Immature natural killer cell (primary cell): ENCODE measurements at places on chromosomes 1 and 21.

- DNase-seq: no peak
These were observed 34.4 kb upstream of the COL18A1 start for GRCh38 chr21:45370575-45370974.

- no peak for DNase-seq
These were observed 56.8 kb downstream of the TENT5C start for GRCh38 chr1:117662667-117663066.

DNA sequence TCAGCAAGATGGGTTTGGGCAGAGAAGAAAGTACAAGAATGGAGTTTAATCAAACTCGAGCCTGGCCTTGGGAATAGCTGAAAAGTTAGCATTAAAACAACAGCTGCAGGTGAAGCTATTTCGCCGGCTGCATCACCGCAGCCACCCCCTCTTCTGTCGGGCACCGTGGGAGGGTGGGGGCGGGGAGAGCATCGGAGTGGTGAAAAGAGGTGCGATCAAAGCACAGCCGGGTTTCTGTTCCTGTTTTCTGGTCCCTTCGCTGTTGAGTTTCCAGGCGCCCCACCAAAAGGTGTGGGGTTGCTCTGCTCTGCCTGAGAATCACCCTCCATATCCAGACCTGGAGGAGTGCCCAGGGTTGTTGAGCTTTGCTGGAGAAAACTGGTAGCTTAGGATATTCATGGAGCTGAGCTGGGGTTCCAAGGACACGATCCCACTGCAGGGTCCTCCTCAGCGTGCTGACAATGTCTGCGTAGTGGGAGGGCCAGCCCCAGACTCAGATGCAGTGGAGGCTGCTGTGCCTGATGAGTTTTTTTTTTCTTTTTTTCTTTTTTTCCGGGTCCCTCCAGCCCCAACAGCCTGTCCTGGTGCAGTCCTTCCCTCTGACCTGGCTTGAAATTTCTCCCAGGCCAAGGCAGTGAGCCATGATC, 127.5 kb upstream of the C1orf174 start:
- no peak for DNase-seq

- no peak for DNase-seq
These were observed 144.7 kb downstream of the RYR2 start for GRCh38 chr1:237186675-237187074.

GRCh38 chr1:18581420-18581880, 49.2 kb upstream of the PAX7 start:
- DNase-seq: no peak

DNA sequence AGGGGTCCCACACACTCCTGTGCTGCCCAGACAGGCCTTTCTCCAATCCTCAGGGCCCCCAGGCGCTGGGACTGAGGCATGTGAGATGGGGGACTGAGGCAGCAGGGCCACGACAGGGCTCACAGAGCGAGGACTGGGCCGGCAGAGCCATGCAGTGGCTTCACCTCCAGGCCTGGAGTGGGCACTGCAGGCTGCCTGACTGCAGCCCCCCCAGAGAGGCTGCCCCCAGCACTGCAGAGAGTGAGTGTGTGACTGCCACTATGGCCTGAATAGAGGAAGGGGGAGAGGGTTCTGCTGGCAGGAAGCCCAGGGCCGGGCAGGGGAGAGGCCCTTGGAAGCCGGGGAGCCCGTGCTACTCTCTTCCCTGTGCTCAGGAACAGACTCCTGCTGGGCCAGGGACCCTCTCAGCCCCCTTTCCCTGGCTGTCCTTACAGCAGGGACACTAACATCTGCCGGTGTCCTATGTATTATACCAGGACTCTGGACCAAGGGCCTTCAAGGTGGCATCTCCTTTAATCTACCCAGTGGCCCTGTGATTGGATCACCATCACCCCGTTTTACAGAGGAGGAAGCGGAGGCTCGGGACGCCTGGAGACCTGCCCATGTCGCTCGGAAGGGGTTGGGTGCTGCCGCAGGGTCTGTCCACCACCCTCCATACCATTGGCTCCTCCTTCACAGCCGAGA, 20.2 kb upstream of the PLEKHG5 start:
- no peak for DNase-seq

- DNase-seq: no peak
These were observed 40.2 kb upstream of the SLC6A9 start for GRCh38 chr1:44071461-44071860.
